ENCODE measurements at places on chromosomes 3 and 15.

GRCh38 chr15:38252481-38253350 is at the start of gene SPRED1:
SPRED1 (plus strand) TSS chr15:38252836; CDS start chr15:38253186, 350 bp downstream.
- peak; percentile 48 for DNase-seq

DNA sequence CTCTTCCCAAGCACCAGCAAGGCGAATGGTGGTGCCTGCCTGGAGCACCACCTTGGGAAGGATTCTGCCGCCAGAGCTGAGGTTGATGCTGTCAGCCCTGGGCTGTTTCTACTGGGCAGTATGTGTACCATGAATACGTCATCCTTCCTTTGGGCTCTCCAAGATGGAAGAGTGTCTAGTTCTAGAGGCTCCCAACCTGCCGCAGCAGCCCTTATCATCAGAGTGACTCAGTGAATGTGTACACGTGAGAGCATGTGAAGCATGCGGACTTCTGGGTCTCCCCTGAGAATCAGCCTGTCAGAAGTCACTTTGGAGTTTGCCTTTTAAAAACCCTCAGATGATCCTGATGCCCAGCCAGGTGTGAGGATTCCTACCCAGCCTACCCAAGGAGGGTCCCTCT is 20.9 kb downstream of the PLA2G4D start:
- DNase-seq = no peak

- peak; percentile 84 for DNase-seq
Measured at GRCh38 chr15:67080900-67081431, 15.6 kb downstream of the SMAD3 start.

- no peak for DNase-seq
Measured at GRCh38 chr15:70321172-70321819, 223.6 kb upstream of the TLE3 start.

Measured in IMR-90 (cell line).